ENCODE measurements at places on chromosomes 16 and 17.

DNA sequence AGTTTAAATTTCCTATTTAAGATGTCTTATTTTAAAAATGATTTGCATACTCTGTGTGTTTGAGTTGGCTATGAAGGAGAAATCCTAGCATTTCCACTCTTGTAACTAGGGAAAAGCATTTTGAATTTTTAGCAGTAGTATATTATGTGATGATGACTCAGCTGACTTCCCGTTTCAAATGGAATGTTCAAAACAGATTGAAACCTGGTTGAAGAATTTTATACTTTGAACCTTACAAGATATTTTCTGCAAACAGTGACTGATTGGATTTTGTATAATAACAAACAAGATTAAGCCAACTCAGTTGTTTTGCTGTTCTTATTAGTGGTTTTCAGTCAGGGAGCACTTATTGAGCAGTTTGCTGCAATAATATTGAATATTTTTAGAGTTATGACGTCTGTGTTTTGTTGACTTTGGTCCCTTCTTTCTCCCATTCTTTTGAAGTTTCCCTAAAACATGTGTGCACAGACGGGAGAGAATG lies 8.0 kb downstream of the TNRC6A start:
- DNase-seq: peak; percentile 65

DNA sequence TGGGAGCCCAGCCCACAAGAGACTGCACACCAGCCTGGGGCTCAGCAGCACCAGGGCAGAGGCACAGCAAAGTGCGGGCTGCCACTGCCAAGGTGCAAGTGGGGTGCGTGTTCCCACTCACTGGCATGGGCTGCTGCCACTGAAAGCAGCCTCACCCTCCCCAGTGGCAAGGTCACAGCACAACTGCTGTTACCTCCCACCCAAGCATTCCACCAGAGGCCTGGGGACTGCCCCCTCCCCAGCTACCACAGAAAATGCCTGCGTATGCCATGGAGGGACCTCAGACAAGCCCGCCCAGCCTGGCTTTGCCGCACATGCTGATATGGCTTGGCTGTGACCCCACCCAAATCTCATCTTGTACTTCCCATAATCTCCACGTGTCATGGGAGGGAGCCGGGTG lies 33.1 kb downstream of the MEAK7 start:
- no peak for DNase-seq

GRCh38 chr16:2924901-2925755 lies 13.4 kb downstream of the FLYWCH1 start:
- no peak for DNase-seq

DNA sequence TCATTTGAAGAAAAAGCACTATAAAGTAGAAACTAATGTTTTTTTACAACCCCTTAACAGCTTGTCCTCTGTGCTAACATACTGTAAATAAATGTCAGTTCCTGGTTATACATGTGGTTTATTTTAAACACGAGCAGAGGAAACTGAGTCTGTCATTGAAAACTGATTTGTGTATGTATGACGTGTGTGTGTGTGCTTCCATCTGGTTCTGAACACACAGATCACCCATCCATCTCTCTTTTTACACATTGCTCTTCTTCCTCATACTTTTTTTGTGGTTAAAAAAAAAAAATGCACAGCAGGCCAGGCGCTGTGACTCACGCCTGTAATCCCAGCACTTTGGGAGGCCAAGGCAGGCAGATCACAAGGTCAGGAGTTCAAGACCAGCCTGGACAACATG lies 49.5 kb downstream of the ZNF423 start:
- DNase-seq: peak; percentile 3

DNA sequence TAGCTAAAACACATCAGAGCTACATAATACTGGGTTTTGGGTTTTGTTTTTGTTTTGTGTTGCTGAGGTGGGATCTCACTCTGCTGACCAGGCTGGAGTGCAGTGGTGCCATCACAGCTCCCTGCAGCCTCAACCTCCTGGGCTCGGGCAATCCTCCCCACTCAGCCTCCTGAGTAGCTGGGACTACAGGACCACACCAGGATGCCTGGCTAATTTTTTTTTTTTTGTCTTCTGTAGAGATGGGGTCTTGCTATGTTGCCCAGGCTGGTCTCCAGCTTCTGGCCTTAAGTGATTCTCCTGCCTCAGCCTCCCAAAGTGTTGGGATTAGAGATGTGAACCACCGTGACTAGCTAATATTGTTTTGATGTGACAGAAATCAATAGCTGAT lies 6.2 kb downstream of the MEAK7 start:
- DNase-seq: no peak

DNA sequence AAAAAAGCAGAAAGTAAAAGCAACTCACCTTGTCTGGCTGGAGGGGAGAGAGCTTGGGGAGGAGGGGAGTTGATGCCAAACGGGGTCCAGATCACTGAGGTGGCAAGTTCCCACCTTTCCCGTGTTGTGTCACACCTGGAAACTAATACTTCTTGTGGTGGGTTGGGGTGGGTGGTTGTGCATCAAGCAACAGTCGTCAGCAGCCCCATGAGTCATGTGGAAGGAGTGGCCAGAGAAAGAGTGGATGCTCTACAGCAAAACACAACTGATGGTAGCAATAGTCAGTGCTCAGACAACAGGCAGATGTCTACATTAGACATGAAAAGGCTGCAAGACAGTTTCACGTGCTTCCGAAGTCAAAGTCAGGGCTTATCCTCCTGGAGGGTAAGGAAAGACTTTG lies 35.4 kb downstream of the ARSG start:
- peak; percentile 46 for DNase-seq

- DNase-seq: no peak
These were observed 2.5 kb upstream of the NDRG4 start for GRCh38 chr16:58497468-58497867.

- peak; percentile 36 for DNase-seq
These were observed 55.1 kb downstream of the SOX9 start for GRCh38 chr17:72175787-72176515.

DNA sequence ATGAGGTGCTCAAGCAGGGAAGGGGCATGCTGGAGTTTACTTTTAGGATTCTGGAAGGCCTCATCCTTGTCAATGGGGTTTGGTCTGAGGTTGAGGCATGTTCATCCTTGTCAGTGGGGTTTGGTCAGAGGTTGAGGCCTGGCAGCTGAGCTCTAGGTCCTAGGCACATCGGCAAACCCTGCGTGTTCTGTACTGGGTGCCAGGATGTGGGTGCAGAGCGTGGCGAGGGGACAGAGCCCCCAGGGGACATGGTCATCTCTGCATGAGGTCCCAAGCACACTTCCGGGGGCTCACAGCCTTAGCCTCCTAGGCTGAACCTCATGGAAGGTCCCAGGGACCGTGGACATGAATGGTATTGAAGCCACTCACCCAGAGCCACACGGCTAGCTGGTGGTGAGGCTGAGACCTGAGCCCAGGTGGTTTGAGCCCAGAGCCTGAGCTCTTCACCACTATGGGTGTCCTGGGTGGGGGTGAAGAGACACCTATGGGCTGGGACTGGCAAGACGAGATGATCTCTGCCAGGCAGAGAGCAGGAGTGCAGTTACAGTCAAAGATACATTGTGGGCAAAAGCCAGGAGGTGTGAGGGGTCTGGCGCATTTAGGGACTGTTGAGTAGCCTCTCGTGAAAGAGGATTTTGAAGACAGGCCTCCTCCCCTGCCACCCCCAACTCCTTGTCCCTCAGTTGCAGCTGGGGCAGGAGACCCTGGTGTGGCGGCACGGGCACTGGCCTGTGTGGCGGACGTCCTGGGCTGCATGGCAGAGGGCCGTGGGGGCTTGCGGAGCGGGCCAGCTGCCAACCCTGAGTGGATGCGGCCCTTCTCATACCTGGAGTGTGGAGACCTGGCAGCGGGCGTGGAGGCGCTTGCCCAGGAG lies 19.3 kb downstream of the FCSK start:
- DNase-seq: no peak

GRCh38 chr16:88449267-88449561 lies 3.9 kb upstream of the ZFPM1 start:
- DNase-seq: peak; percentile 20

DNA sequence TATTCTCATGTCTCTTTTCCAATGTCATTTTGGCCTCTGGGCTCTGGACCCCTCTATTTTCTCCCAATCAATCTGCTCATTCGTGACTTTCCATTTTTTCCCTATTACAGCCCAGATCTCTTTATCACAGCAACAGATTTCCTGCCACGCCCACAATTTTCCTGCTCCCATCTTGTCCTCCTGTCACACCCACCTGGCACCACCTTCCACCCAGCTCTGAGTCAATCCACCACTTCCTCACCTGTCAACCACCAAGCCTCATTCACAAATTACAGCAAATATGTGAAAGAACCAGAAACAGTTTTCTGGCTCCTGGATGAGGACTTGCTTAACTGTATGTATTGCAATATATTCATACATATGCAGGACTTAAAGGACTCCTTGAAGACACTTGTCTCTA lies 311.3 kb downstream of the GRIN2A start:
- DNase-seq: no peak

DNA sequence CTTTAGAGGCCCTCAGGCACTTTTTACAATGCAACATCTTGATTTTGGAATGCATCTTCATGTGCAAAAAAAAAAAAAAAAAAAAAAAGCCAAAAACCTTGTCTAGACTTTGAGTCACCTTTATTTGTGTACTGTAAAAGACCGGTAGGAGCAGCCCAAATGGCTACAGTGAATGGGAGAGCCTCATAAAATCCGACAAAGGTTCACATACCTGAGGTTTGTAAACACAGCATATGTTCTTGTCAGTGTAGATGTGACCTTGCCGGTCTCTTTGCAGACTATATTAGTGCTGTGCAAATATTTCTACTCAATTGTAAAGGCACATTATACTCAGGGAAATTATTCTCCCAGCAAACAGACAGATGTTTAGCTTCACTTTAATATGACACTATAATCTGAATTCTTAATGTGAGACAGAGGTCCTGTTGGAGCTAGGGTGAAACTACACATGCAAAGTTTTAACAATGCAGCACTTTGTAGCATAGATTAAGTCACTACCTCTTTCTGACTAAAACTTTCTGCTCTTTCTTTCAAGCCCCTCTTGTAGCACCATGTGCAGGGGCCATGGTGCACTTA lies 211.3 kb downstream of the CA10 start:
- DNase-seq: no peak

GRCh38 chr16:4599037-4599436 lies 15.7 kb downstream of the UBALD1 start:
- DNase-seq: no peak

GRCh38 chr17:8016632-8017424 lies 14.4 kb downstream of the GUCY2D start:
- peak; percentile 41 for DNase-seq

- DNase-seq: no peak
These were observed 20.5 kb upstream of the MED9 start for GRCh38 chr17:17456251-17456650.

DNA sequence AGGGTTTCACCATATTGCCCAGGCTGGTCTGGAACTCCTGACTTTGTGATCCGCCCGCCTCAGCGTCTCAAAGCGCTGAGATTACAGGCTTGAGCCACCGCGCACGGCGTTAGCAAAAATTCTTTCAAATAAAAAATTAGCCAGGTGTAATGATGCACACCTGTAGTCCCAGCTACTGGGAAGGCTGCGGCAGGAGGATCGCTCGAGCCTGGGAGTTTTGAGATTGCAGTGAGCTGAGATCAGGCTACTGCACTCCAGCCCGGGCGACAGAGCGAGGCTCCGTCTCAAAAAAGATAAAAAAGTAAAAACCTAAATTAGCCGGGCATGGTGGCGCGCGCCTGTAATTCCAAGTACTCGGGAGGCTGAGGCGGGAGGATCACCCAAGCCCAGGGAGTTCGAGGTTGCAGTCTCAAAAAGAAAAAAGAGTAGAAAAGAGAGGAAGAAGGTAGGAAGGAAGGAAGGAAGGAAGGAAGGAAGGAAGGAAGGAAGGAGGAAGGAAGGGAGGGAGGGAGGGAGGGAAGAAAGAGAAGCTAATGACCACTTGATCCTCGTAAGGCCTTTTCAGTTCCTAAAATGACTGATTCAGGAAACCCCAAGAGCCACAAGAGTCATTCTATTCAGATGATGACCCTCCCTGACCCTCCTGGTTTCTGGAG lies 59.2 kb downstream of the SRL start:
- DNase-seq: no peak

- DNase-seq: no peak
These were observed 5.0 kb downstream of the HAS3 start for GRCh38 chr16:69110406-69110805.

GRCh38 chr16:53773150-53773846 lies 69.3 kb downstream of the FTO start:
- peak; percentile 87 for DNase-seq

GRCh38 chr16:17258848-17259713 lies 211.7 kb downstream of the XYLT1 start:
- DNase-seq: peak; percentile 40

DNA sequence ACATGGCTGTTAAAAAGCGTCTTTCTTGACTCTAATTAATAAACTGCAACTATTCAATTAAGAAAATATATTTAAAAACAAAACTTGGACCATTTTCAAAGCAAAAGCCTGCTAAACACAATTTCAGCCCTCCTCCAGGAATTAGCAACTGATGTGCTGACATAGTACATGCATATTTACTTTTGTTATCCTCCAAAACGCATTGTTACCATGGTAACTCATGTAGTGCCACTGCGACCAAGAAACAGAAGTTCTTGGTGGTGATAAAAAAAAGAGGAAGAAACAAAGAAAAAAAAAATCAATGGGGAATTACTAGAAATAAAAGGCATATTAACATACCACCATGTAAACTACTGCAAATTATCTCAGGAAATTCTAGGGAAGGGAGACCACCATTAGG lies 793.4 kb upstream of the CDH8 start:
- no peak for DNase-seq

- DNase-seq: peak; percentile 15
These were observed 2.0 kb downstream of the MAF start for GRCh38 chr16:79598348-79599181.

DNA sequence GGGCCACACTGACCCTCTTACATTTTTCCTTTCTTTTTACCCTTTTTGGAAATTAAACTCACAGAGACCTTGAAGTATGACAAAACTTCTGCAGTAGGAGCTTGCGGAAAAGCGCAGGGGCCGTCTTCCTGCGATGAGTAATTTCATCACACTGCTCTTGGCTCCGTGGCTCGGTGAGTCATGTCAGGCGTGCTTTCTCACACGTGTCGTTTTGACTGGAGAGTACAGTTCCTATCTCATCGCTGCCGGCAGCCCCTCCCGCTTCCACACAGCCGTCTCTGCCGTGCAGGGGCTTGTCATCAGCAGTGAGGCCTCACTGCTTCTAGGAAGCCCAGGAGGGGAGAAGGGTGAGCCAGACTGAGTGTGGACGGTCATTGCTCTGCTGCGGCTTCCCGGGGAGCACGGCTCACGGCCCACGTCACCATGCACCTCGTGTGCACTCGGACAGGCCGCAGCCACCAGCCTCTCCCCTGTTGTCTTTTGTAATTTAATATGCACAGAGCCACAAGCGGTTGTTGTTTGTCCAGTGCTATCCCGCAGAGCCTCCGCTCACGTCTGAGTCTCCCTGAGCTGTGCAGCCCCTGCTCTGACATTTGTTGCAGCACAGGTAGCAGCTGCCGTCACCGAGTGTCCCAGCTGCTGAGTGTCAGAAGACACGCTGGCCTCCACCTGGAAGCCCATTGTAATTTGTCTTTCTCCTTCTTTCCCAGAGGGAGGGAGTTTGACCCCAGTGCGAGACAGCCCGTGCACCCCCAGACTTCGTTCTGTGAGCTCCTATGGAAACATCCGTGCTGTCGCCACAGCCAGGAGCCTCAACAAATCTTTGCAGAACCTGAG lies 99.4 kb upstream of the CHMP6 start:
- DNase-seq: peak; percentile 98

Data from M059J (cell line).